ENCODE measurements at places on chromosomes 13 and 19. TPM values are rescaled to one million over a fixed set of nuclear protein-coding genes. Genes with fewer than 3 reads are reported as not detected.

DNA sequence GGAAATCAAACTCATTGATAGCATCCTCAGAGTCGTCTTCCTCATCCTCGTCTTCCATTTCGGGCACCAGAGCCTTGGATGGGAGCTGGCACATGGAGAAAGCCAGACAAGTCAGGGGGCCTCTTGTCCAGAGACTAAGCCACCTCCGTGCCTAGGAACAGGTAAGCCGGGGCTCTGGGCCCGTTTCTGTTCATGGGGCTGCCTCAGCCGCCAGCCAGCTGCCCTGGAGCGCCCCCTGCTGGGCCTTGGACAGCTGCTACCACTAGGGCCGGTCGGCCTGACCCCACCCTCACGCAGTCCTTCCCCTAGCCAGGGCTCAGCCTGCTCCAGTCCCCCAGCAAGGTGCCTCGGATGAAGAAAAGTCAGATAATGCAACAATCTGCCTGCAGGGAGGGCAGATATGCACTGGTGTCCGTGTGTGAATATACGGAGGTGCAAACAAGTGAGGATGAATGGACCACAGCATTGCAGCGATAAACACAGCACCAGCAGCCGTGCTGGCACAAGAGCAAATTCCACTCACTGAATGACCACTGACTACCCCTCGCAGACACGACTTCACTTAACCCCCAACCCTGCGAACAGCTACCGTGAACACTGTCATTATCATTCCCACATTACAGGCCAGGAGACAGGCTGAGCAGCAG, 11.9 kb upstream of the PRKD2 start:
- H3K4me3 ChIP-seq: peak overlapping the region; percentile 25
- H3K36me3 ChIP-seq: peaks cover 66% of the 10 kb centered on the region
- H3K27ac ChIP-seq: peak overlapping the region; percentile 75
- DNase-seq: peak; percentile 87
- peaks cover 33% of the 10 kb centered on the region for H3K4me1 ChIP-seq

DNA sequence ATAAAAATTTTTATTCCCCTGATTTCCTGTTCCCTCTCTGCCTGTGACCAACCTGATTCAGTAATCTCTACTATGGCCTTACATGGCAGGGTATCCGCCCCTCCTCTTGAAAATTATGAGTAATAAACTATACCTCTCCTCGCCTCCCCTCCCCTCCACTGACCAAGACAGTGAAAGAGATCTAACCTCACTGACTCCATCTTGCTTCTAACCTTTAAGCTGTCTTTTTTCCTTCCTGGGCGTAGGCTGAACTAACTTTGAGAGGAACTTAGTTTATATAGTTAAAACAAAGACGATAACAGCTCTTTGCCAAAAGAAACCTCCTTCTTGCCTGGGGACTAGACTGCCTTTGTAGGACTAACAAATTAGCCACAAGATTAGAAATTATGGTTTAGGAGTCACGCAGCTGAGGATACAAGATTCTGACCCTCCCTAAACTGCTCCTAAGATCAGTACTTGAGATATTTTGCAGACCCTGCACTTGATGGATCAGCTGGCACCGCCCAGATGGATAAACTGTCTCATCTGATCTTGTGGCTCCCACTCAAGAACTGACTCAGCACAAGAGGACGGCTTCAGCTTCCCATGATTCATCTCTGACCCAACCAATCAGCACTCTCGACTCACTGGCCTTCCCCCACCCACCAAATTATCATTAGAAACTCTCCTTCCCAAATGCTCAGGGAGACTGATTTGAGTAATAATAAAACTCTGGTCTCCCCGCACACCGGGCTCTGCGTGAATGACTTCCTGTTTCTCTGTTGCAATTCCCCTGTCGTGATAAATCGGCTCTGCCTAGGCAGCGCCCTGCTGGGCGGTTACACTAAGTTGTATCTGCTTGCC, 187.1 kb downstream of the TDRD3 start:
- no peak overlapping the region for H3K27ac ChIP-seq
- H3K36me3 ChIP-seq: no peaks in the 10 kb centered on the region
- no peaks in the 10 kb centered on the region for H3K4me1 ChIP-seq
- no peaks in the 10 kb centered on the region for H3K27me3 ChIP-seq

GRCh38 chr13:97901716-97902115, 51.8 kb upstream of the IPO5 start:
- no peaks in the 10 kb centered on the region for H3K4me1 ChIP-seq
- no peak for DNase-seq
- H3K27me3 ChIP-seq: peaks cover 4% of the 10 kb centered on the region
- no peaks in the 10 kb centered on the region for H3K36me3 ChIP-seq
- no peak overlapping the region for H3K4me3 ChIP-seq

DNA sequence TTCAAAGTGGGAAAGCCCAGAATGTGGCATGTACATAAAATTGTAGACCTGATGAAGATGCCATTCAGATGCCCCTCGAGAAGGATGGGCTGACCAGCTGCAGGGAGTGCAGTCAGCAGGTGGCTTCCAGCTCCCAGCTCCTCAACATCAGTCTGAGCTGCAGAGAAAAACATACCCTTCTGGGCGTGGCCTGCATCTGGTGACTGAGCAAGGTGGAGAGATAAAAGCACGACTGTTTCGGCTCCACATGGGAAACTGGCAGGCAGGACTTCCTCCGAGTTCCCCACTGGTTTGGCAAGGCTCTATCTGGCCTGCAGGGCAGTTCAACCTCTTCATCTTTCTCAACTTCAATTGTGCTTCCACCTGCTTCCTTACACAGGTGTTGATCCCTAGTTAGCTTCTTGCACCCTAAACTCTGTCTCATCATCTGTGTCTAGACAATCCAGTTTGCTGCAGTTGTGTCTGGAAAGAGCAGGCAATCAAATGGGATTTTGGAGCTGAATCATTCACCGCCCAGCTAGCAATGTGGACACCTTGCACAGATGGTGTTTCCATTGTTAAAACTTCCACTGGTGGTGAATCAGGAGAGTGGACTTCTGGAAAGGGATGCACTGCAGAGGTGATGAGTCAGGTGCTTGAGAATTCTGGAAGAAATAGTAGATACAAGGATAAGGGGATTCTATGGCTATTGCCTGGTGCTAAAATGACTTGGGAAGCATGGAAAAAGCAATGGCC, 56.8 kb downstream of the POLR1D start:
- no peak overlapping the region for H3K4me3 ChIP-seq
- no peaks in the 10 kb centered on the region for H3K36me3 ChIP-seq
- no peak overlapping the region for H3K27ac ChIP-seq
- no peak for DNase-seq
- peaks cover 18% of the 10 kb centered on the region for H3K27me3 ChIP-seq

- DNase-seq: peak; percentile 52
- H3K27me3 ChIP-seq: no peaks in the 10 kb centered on the region
- peaks cover 46% of the 10 kb centered on the region for H3K36me3 ChIP-seq
- peak overlapping the region; percentile 65 for H3K27ac ChIP-seq
- peaks cover 4% of the 10 kb centered on the region for H3K4me1 ChIP-seq
- no peak overlapping the region for H3K4me3 ChIP-seq
Observed at GRCh38 chr19:13920940-13921747, 15.1 kb downstream of the CC2D1A start.

DNA sequence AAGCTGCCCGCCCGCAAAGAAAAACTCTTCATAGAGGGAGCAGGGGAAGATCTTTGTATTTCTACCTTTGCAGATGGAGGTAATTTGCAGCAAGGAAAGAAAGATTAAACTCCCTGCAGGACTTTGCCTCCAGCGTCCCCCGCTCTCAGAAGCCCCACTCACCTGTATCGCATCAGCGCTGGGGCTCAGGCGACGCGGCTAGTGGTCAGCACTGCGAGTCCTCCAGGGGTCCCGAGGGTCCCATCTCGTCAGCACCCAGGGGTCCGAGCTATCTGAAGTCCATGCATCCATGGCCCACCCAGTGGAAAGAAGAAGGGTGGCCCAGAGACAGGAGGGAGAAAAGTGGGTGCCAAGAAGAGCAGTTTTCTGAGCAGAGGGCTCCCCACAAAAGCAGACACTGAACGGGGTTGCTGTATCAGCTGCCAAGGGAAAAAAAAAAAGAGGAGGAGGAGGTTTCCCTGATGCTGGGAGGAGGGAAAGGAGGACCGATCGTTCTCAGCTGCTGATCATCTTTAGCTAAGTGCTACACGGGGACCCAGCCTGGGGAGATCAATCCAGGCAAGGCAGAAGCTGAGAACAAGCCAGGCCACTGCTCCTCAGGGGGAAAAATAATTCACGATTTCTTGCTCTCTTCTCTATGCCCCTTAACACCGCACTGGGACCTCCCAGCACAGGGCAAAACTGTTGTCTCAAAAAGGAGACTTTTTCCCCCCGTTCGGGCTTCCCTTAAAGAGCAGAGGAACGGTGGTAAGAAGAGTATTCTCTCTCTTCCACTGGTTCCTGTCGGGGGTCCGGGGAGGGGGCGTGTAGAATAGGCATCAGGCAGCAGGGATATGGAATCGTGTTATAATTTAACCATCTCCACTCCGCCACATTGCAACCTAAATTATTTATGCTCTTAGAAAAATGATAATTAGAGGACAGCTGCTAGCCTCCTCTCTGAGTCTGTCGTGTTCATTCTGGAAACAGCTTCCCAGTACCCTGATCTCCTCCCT, 117.7 kb upstream of the CACNA1A start:
- H3K27me3 ChIP-seq: peaks cover 32% of the 10 kb centered on the region
- no peaks in the 10 kb centered on the region for H3K36me3 ChIP-seq
- H3K4me1 ChIP-seq: no peaks in the 10 kb centered on the region
- DNase-seq: no peak
- no peak overlapping the region for H3K27ac ChIP-seq

DNA sequence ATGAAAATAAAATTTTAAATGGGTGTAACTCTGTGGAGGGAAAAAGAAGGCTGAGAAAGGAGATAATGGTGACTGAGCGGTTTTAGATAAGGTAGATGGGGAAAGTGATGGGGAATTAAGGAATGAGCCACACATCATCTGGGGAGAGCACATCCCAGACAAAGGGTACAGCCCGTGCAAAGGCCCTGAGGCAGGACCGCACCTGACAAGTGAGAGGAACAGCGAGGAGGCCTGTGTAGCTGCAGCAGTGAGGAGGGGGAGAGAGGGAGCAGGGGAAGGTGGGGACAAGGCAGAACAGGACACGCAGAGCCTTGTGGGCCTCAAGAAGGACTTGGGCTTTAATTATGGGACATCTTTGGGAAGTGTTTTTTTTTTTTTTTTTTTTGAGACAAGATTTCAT, 1.8 kb upstream of the CELF5 start:
- no peaks in the 10 kb centered on the region for H3K36me3 ChIP-seq
- H3K4me1 ChIP-seq: no peaks in the 10 kb centered on the region
- no peak overlapping the region for H3K4me3 ChIP-seq
- no peak overlapping the region for H3K27ac ChIP-seq
- H3K27me3 ChIP-seq: peaks cover 10% of the 10 kb centered on the region

DNA sequence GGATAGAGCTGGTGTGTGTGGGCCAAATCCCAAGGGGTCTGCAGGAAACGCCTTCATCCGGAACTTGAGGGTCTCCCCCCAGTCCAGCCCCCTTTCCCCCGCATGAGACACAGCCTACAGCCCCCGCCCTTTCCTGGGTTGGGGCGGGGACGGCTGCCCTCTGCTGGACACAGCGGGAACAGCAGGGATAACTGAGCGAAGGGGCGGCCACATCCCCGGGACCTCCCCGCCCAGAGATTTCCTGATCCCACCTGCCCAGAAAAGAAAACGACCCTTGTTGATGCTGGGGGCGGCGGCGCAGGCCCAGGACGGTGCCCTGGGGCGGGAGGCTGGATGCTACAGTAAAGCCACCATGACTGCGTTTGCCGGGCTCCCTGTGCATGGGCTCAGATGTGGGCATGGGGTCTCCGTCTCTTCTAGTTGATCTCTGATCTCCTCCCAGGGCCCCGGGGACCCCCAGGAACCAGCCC, 14.2 kb downstream of the ONECUT3 start:
- peaks cover 5% of the 10 kb centered on the region for H3K36me3 ChIP-seq
- no peak overlapping the region for H3K4me3 ChIP-seq
- no peaks in the 10 kb centered on the region for H3K4me1 ChIP-seq
- no peak overlapping the region for H3K27ac ChIP-seq

- DNase-seq: no peak
- H3K4me1 ChIP-seq: peaks cover 5% of the 10 kb centered on the region
- H3K27ac ChIP-seq: no peak overlapping the region
- H3K36me3 ChIP-seq: no peaks in the 10 kb centered on the region
Observed at GRCh38 chr19:6045108-6045507, 65.2 kb downstream of the RFX2 start.

EMC10 gene
- total RNA-seq: 56.9 TPM

COLGALT1 gene
- 74.6 TPM for total RNA-seq
